ENCODE measurements at places on chromosomes 7 and 10. TPM values are rescaled to one million over a fixed set of nuclear protein-coding genes. Genes with fewer than 3 reads are reported as not detected.

DNA sequence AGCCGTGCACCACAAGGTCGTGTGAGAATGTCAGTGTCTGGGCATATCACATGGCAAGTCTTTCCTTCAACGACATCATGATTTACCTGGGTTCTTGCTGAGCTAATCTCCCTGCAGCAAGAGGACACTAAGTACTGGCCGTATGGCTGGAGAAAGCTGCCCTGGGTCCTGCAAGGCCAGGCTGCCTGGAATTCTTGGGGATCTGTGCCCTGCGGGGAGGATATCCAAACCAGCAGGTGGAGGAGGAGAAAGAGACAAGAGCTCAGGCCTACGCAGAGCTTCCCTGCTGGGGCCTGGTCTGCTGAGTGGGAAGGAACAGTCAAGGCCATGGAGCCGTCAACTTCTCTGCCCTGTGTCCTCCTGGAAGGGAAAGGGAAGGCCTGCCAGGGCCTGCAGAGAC, 552.6 kb downstream of the LRMDA start:
- no peak for DNase-seq

GRCh38 chr10:130769146-130770017, 542.1 kb downstream of the TCERG1L start:
- DNase-seq, result no peak

DNA sequence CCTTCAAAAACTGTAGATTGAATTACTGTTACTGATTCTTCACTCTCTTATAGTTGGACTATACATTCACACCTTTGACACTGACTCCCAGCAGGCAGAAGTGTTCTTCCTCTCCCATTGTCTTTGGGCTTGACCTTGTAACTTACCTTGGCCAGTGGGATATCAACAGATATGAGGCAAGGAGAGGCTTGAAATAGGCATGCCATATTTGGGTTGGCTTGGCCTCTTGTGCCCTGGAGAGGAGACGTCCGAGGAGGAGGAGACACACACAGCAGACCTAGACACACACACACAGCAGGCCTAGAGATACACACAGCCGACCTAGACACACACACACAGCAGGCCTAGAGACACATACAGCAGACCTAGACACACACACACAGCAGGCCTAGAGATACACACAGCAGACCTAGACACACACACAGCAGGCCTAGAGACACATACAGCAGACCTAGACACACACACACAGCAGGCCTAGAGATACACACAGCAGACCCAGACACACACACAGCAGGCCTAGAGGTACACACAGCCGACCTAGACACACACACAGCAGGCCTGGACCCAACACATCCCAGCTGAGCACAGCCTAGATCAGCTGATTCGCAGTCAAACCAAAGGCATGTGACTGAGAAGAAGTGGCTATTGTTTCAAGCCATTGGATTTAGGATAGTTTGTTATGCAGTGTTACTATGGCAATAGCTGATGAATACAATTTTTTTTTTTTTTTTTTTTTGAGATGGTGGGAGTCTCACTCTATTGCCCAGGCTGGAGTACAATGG, 12.5 kb upstream of the GNA12 start:
- DNase-seq, result no peak

DNA sequence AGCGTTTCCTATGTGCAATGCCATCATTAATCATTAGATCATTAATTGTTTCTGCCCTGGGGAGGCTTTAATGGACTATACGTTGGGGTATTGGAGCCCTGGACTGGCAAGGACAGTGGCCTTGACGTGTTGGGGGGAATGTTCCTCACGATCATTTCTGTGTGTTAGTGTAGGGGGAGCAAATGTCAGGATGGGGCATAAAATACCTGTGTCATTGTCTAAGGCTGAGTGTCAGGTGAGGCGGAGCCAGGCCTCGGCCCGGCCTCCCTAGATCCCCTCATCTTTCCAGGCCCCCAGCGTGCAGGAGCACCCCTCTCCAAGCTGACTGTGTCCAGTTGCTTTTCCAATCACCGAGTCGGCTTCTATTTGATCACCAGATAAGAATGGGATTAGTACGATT, 346.4 kb upstream of the SHH start:
- no peak for DNase-seq

POLR2J3 gene
- 46.1 TPM for total RNA-seq

DNA sequence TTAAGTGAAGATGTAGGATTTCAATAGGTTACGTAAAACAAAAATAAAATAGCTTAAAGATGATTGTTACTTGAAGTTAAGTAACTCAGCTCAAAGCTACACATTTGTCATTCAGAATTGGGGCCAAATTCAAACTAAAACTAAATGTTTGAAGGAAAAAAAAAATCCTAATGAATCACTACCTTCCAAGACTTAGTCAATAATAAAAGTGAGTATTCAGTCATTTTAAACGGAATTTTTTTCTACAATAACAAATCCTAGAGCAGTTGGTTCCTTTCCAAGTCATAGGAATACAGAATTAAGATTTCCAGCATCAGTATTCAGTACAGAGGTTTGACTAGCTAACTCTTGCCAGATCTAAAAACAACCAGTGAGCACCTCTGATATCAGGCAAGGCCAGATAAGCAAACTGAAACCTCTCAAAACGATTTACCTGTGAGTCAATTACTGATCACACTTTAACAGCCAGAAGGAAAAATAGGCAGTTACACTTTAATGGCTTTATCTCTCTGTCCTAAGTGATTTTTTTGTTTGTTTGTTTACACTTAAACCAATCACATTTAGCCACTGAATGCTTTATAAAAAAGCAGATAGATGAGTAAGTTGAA, 669.8 kb upstream of the ANKRD30A start:
- no peak for DNase-seq

SHTN1 gene
- 14.9 TPM for total RNA-seq

GRCh38 chr10:61248013-61248412, 205.2 kb downstream of the TMEM26 start:
- no peak for DNase-seq

- DNase-seq, result no peak
Observed at GRCh38 chr10:98377536-98377935, 37.4 kb downstream of the PYROXD2 start.

DNA sequence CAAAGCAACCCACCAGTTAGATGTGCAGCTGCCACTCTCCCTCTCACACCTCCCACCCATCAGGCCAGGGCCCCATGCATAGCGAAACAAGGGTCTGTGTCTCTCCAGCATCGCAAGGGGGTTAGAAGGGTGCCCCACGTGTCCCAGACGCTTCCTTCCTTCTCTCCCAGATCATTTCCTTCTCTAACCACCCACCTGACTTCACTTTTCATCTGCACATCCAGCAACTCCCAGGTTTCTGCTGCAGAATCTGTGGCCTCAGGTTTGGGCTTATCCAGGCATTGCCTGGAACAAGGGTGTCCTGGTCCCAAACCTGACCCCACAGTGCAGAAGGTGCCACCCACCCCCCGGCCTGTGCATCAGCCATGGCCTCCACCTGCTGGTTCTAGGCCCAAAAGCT, 14.4 kb downstream of the PDIA4 start:
- DNase-seq, result no peak

PRLHR gene
- total RNA-seq, result 0.48 TPM

DNA sequence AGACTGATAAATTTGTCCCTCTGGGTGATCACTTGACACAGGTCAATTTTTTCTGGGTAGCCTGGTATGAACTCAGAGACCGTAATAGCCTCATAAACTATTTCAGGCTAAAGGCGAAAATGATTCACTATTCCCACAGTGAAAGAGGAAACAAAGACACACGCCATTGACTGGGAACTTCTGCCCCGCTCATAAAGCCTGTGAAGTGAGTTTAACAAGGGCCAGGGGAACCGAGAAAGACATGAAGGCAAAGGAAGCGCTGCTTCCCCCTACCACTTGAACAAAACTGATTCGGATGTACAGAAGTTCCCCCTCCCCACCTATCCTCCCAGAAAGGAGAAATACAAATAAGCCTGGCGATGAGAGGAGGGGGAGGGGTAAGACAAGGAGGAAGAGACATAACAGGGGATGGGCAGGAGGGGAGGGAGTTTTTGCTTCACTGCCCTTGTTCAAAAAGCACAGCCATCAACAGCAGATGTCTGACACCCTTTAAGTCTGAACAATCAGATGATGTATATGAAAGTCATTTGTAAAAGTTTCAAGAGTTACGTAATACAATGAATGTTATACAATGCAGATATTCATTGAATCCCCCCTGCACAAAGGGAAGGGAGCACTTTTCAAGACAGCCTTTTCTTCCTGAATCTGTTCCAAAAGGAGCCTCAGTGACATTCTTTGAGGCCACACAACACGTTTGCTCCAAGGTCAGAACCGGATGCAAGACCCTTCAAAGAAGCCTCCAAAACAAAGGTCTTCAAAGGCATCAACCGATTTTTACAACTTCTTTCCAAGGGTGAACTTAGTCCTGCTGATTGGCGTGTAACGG, 734 bp downstream of the ABCB4 start:
- DNase-seq, result no peak

GRCh38 chr10:11213137-11213536, 195.5 kb downstream of the CELF2 start:
- DNase-seq, result no peak

- no peak for DNase-seq
Observed at GRCh38 chr7:138226001-138226476, 149.8 kb downstream of the AKR1D1 start.

- no peak for DNase-seq
Observed at GRCh38 chr7:28984631-28985030, 26.5 kb upstream of the TRIL start.

DNA sequence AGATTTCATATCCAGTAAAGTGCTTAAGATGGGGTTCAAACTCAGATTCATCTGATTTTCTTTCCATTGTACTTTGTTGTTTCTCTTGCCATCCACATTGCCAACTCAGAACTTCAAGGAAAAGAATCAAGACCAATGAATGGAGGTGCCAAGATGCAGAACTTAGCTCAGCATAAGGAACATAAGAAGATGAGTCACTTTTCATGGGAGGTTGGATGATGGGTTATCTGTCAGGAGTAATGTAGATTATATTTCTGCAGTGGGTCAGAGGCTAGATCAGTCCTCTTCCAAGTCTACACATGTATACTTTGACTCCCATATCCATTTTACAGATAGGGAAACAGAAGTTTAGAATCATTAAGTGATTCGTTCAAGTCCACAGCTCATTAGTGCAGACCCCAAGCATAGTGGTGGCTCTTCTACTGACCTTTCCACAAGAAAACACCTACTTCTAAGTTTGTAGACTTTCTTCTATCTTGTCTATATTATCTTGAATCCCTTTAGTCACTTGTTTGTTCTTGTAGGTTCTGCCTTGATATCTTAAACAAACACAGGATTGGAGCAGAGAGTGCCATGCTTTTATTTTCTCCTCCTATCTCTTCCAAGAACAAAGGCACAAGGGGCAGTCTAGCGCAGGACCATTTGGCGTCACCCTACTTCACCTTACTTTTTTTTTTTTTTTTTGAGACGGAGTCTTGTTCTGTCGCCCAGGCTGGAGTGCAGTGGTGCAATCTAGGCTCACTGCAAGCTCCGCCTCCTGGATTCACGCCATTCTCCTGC, 14.0 kb upstream of the ADD3 start:
- no peak for DNase-seq

DNA sequence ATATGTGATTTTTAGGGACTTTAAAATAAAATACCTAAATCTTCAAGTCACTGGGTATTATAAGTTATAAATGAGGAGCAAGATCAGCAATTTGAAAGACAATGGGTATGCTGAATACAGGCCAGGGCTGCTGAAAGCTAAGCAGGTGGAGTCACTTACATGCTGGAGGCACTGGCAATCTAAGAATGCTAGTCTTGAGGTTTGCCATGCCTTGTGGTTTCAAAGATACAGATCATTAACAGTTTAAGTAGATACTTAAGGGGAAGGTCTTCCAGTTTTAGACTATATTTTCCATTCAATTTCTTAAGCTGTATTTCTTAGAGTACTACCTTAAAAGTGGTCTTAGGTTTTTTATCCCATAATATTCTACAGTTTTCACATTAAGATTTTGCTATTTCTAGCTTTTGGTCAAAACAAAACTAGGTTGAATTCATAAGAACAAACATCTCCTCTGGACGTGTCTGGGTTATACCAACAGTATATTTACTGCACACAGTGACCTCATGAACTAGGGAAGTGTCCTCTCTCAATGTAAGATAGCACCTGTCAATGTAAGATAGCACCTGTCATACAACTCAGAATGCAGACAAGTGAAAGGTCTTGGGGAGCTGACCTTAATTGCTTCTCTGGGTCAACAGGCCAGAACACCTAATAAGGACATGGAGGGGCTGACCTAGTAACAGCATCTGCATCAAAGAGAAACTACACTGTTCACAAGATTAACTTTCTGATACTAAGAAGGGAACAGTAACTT, 2.0 kb downstream of the SRI start:
- no peak for DNase-seq

DDC gene
- 2.0 TPM for total RNA-seq

GRCh38 chr10:70053218-70053840, 683 bp downstream of the MACROH2A2 start:
- DNase-seq, result no peak

DNA sequence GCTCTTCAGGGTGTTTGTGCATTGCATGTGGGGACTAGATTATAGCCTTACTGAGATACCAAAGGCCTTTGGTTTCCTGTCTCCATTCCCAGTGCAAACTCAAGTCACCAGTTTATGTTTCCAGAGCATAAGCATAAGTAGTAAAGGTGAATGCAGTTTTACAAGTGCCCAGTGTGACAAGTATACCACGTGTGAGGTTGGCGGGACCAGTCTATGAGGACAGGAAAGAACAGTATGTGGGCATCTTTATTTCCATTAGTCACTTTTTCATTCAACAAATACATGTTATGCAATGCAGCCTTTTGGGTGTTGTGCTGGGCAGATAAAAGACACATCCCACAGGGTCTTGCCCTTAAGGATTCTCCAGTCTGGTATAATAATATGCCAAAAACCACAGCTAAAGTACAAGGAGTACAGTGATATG, 146.5 kb downstream of the ARID5B start:
- DNase-seq, result no peak

CUZD1 gene
- total RNA-seq, result 0.63 TPM

DNA sequence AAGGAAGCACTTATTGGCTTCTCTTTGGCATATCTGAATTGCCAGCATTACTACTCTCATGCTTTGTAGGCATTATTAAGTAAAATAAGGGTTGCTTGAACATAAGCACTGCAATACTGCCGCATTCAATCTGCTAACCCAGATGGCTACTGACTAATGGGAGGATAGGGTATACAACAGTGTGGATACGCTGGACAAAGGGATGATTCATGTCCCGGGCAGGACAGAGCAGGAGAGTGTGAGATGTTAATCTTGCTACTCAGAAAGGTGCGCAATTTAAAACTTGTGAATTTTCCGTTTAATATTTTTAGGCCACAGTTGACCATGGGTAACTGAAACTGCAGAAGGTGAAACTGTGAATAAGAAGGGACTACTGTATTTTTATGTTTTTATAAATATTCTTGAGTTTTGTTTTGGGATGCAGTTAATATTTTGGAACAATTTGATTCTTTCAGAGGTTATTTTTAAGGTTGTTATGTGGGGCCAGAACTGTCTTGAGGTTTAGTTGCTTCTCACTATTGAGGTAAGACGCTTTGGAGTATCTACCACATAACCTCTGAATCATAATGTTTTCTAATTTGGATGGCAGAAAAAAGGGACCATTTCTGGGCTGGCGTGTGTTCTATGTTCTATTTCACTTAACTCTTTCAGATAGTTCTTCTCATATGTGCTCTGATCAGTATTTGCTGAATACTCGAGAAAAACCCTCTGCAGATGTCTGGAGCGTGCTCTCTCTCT, 75.7 kb upstream of the SYPL1 start:
- DNase-seq, result no peak

SLC39A12 gene
- total RNA-seq, result not detected

GRCh38 chr7:55063633-55064032, 44.8 kb downstream of the EGFR start:
- no peak for DNase-seq

CALCR gene
- total RNA-seq, result 0.26 TPM

- no peak for DNase-seq
Observed at GRCh38 chr10:87860156-87860795, 3.1 kb downstream of the KLLN start.
